ENCODE measurements at places on chromosomes 6 and 20.

DNA sequence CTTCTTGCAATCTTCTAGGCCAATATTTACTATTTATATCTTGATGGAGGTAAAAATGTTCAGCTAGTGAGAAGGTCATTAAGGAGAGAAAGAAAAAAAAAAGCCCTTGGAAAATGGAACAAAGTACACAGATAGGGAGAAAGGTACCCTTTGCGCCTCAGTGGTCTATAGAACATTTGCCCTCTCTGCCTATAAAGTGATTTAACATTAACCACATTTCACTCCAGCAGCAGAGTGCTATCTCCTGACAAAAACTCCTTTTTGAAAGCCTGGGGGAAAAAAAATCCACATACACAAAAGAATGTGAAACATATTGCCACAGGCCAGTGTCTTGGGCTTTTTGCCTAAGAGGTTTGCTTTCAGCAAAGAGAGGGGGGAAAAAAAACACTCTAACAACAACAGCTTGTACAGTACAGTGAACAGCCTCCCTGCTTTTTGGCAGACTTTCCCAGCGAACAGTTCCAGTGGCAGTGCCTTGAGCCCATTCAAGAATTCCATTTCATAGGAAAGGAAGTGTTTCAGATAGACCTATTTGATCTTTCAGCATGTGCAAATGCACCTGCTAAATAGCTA, 695 bp downstream of the ARHGAP18 start:
- no peak for DNase-seq

DNA sequence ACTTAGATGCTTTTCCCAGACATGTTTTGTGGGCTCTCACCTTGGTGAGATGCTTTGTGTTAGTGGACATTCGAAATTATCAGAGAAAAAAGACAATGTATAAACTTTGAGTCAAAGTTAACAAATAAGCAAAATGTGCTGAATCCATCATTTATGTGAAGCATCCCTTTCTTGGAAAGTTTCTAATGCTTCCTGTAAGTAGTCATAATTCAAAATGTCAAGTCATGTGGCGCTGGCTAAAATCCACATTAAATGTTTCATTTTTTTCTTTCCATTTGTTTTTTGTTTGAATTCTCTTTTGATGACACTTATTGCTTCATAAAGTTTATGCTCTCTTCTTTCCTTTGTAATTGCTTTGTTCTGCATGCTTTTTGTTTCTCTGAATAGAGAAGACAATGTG, 107.2 kb upstream of the CENPW start:
- no peak for DNase-seq

DNA sequence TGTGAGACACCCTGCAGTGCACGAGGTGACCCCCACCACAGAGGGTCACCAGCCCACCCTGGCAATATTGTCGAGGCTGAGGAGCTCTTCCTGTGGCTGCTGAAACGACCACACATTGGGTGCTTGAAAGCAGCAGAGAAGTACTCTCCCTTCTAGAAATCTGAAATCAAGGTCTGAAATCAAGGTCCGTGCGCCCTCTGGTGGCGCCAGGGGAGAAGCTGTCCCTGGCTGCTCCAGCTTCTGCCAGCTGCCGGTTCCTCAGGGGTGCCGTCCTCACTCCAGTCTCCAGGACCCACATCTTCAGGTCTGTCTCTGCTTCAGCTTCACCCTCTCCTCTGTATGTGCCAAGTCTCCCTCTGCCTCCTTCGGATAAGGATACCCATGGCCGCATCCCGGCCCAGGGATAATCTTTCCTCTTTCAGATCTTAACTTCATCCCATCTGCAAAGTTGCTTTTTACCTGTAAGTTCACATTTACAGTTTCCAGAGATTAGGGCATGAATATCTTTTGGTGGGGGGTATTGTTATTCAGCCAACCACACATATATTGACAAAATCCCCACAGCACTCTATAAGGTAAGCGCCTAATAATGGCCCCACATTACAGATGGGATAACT, 108.3 kb upstream of the PHACTR3 start:
- peak; percentile 35 for DNase-seq

GRCh38 chr6:112038268-112038667, 15.6 kb upstream of the CCN6 start:
- no peak for DNase-seq

DNA sequence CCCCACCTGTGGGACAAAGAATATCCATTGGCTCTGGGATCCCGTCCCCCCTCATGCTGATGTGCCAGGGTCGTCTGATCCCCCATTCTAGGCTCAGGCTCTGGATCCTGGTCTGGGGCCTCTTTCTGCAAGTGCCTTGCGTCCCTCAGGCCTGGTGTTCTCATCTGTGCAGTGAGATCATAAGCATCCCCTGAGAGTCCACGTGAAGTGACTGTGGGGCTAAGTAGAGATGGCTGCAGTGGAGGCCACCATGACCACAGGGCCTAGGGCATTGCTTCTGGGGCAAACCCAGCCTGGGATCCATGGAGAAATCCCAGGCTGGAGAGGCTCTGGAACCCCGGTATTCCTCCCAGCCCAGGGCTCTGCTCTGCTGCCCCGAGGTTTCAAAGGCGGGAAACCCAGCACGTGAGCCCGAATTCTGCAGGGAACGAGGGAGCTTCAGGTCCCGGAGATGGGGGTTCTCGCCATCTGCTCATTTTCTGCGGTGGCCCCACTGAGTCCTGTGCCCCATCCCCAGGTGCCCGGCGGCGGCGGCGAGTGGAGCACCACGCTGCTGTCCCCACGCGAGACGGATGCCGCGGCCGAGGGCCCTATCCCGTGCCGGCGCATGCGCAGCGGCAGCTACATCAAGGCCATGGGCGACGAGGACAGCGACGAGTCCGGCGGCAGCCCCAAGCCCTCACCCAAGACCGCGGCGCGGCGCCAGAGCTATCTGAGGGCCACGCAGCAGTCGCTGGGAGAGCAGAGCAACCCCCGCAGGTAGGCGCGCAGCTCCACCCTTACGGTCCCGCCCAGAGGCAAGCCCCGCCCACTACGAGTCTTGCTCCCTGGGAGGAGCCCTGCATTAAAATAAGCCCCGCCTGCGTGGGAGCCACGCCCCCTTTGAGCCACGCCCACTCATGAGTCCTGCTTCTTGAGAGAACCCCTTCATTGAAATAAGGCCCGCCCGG, 105.5 kb upstream of the MYL9 start:
- DNase-seq, result peak; percentile 66

GRCh38 chr6:117169781-117170281, 95.5 kb upstream of the VGLL2 start:
- no peak for DNase-seq

DNA sequence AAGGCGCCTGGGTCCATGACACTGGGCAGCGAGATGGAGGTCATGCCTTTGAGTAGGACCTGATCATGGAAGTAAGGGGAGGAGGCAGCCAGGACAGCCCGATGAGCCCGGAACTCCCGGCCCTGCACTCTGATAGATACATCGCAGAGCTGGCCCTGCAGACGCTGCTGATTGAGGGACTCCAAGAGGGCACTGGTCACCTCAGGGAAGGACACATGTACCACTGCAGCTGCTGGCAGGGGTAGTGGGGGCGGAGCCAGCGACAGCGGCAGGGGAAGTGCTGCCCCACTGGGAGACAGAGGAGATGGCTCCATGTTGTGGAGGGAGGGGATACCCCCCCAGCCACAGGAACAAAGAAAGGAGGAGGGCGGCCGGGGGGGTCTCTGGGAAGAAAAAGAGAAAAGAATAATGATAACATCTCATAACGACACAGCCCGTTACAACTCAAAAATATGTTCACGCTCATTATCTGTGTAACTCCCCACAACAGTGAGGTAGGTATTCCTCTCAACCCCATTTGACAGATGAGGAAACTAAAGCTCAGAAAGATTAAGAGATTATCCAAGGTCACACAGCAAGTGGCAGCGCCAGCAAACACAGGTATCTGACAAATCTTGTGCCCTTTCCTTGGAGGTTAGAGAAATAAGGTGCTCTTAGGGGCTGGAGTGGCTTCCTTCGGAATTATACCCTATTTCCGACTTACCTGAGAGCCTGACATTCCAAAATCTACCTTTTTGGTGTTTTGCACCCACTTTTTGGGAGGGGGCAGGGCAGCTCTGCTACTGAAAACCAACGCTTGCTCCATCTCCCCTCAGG, 733 bp downstream of the ZBTB22 start:
- DNase-seq, result no peak

All from stimulated activated CD4-positive, alpha-beta T cell treated with anti-CD3 and anti-CD28 coated beads, TNF-alpha, amount 100 ng/mL, for 1 hour (primary cell).